Activated CD8-positive, alpha-beta memory T cell treated with anti-CD3 and anti-CD28 coated beads for 48 hours (primary cell): ENCODE measurements at places on chromosomes 3 and 15.

- DNase-seq: no peak
These were observed 227.1 kb upstream of the CD96 start for GRCh38 chr3:111314898-111315297.

DNA sequence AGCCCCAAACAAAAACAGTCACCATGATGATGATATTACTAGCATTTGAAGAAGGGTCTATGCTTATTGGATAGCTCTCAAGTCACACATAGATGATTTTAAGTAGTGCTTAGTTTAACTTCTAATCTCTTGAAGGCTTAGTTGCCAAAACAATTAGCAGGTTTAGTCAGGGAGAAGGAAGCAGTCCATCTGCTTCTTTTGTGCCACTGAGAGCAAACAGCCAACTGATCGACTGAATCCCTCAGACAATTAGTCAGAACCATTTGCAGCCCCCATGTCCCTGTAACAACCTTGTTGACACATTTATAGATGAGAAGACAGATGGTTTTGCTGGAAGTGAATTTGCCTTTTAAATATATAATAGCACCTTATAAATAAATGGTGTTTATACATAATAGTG lies 585.1 kb upstream of the SUCLG2 start:
- DNase-seq: no peak

- no peak for DNase-seq
These were observed 54.5 kb downstream of the ACAD9 start for GRCh38 chr3:128933922-128934253.

DNA sequence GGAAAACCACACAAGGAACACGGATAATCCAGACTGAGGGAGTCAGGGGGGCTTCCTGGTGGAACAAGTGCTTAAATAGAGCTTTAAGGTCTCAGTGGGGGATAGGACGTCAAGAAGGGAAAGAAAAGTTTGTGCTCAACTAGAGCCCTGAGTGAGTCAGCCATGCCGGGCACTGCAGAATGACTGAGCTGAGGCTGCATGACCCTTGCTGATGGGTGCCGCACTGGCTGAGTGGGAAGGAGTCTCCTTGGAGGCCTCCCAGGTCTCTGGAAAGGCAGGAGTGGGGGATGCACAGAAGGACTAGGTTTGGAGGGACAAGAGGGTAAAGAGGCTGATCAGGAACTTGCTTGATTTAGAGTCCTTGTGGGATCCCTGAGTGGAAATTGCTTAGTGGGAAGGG lies 150.3 kb downstream of the RPLP1 start:
- no peak for DNase-seq

- DNase-seq: no peak
These were observed 541 bp downstream of the RPS27L start for GRCh38 chr15:63156755-63157117.

GRCh38 chr15:88697276-88697675 lies 58.5 kb downstream of the ISG20 start:
- no peak for DNase-seq

- no peak for DNase-seq
These were observed 94.7 kb upstream of the TUSC7 start for GRCh38 chr3:116614795-116615362.

DNA sequence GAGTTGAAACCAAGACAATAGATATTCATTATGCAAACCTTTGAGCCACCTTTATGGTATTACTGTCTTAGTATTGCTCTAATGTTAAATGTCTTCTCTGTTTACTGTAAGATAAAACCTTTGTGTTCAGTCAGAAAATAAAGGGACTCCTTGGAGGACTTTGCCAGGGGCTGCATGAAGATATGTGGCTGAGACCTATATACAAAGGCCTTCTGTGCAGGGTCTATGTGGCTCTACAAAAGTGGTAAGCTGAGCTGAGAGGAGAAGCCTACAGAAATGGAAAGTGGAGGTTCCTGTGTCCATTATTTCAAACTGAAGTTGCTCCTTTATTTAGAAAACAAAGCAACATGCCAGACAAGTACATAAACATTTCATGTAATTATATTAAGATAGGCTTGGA lies 131.5 kb downstream of the FNDC3B start:
- DNase-seq: no peak

DNA sequence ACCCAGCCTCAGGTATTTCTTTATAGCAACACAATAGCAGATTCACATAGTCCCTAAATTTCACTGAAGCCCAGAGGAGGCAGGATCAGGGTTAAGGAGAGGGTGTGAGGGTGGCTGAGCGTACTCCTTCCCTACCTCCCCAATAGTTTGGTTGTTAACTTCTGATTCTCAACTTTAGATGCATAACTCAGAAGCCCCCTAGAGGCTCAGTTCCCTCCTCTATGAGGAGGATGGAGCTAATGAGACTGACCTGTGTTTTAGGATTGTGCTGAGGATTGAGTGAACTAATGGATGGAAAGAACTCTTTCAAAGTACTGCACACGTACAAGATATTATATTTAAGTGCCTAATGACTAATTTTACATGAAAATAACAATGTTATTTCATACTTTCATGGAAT lies 249.3 kb upstream of the SOX14 start:
- DNase-seq: no peak

DNA sequence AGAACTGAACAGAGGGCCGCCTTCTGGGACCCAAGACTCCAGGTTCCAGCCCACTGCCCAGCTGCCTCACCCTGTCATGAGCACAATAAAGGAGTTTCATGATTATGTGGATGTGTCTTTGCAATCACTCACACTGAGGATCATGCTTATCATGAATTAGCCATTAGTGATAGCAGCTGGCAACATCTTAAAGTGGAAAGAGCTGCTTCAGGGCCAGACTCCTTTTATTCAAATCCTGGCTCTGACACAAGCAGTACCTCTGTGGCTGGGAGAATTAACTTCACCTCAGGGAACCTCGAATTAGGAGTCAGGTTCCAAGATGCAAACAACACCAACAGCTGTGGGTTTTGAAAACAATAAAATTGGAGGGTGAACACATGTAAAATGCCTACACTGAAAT lies 6.6 kb upstream of the SCAP start:
- DNase-seq: no peak

DNA sequence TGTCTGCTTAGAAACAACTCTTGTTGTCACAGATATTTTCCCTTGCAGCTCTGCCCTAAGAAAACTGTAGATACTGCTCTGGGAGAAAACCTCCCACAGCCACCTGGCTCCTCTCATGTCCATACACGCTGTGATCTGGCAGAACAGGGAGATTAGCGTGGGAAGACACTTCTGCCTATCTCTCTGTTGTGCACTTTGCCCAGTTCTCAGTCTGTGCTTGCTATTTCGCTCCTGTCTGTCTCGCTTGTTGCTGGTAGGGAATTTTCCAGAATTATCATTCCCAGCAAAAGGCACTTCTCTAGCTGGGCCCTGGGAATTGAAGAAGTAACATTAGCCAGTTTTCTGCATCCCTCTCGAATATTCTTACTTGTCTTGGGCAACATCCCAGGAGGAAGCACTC lies 8.1 kb upstream of the GATM start:
- no peak for DNase-seq

DNA sequence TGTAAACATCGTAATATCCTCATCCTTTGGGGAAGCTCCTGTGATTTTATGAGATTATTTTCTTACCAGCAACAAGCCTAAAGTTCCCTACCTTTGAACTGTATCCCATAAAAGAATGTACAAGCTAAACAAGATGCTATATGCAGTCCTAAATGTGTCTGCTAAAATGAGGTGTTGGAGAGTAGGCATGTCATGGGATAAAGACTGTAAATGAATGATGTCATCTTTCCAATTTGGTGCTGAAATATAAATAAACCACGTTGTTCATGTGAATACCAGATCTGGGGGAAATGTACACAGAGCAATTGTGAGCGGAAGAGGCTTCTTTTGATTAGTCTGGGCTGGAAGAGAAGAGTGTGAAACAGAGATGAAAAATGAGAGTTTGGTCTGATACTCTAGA lies 214.9 kb upstream of the WNT5A start:
- DNase-seq: no peak

DNA sequence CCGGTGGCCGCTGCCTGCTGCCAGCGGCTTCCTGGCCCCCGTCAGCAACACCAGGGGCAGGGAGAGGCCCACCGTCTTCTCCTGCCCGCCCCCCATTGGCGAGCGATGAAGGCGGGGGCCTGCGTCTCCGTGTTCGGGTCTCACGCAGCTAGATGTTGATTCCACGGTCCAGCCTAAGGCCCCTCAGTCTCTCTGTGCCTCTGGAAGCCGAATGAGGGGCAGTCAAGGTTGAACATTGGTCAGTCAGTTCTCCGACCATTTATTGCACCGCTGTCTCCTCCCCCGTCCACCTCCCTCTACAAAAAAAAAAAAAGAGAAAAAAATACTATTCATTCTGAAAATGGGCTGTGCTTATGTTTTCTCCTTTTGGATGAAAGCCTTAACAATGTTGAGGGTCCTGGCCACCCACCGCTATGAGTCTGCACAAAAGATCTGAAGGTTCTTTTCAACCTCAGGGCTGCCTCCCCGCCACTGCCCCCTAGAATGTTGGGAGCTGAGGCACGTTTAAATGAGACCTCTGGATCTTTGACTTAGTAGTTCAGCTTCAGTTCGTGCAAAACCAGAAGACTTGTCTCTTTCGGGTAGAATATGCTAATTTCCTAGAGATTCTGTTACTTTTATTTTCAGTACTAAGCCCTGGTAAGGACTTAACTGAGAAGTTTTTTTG lies 736 bp downstream of the IREB2 start:
- DNase-seq: peak; percentile 11
